A172 (cell line): ENCODE measurements at places on chromosomes 7 and 10. TPM values are rescaled to one million over a fixed set of nuclear protein-coding genes. Genes with fewer than 3 reads are reported as not detected.

Gene PRR15
- 0.41 TPM in 1 of 2 replicates, not detected in the other for total RNA-seq

Gene PNLIPRP3
- total RNA-seq: 0.22 TPM in 1 of 2 replicates, not detected in the other

Gene COX19
- 5.2 and 8.8 TPM in 2 replicates for total RNA-seq

Gene PON1
- total RNA-seq: not detected in 2 replicates

Gene ZMIZ2
- total RNA-seq: 12.7 and 13.9 TPM in 2 replicates

Gene TDRD1
- 0.02 TPM in 1 of 2 replicates, not detected in the other for total RNA-seq

Gene SPDYE2
- total RNA-seq: 0.10 TPM in 1 of 2 replicates, not detected in the other

Gene SORCS3
- not detected in 2 replicates for total RNA-seq

Gene PTPRZ1
- not detected in 2 replicates for total RNA-seq

Gene NUTM2A
- total RNA-seq: 0.26 and 0.36 TPM in 2 replicates

Gene AGR2
- total RNA-seq: not detected in 2 replicates

Gene CEP55
- total RNA-seq: 193 and 250 TPM in 2 replicates

Gene MBL2
- total RNA-seq: not detected in 2 replicates

Gene NEBL
- 1.6 and 3.4 TPM in 2 replicates for total RNA-seq

Gene CUBN
- total RNA-seq: 0.14 and 0.60 TPM in 2 replicates

Gene GSTO2
- total RNA-seq: 0.38 and 5.2 TPM in 2 replicates

Gene UTF1
- not detected in 2 replicates for total RNA-seq

Gene SUN3
- 4.5 and 7.9 TPM in 2 replicates for total RNA-seq

Gene TSPAN33
- 11.3 and 12.6 TPM in 2 replicates for total RNA-seq

Gene SEMA3A
- 11.6 and 16.2 TPM in 2 replicates for total RNA-seq

Gene PNLIP
- total RNA-seq: not detected in 2 replicates

Gene TRIL
- not detected in 2 replicates for total RNA-seq

Gene CYP3A4
- not detected in 2 replicates for total RNA-seq

Gene VIPR2
- total RNA-seq: 0.12 TPM in 1 of 2 replicates, not detected in the other

Gene SEMA3D
- total RNA-seq: 3.3 and 3.4 TPM in 2 replicates

Gene HABP2
- total RNA-seq: not detected in 2 replicates

Gene PAX4
- total RNA-seq: not detected in 2 replicates

Gene PRLHR
- total RNA-seq: not detected in 2 replicates

Gene HOXA2
- 0.17 TPM in 1 of 2 replicates, not detected in the other for total RNA-seq

Gene AKR1D1
- not detected in 2 replicates for total RNA-seq

Gene CFAP70
- 0.36 and 0.72 TPM in 2 replicates for total RNA-seq

Gene GDF2
- not detected in 2 replicates for total RNA-seq

Gene MBLAC1
- total RNA-seq: 1.4 and 2.9 TPM in 2 replicates

Gene PDGFA
- total RNA-seq: 39.2 and 39.9 TPM in 2 replicates

Gene ZDHHC6
- 33.4 and 50.2 TPM in 2 replicates for total RNA-seq

Gene METTL27
- 2.3 and 3.1 TPM in 2 replicates for total RNA-seq

Gene TACR2
- not detected in 2 replicates for total RNA-seq

Gene PPP1R9A
- 6.9 and 9.7 TPM in 2 replicates for total RNA-seq

Gene CLRN3
- 0.31 TPM in 1 of 2 replicates, not detected in the other for total RNA-seq

Gene CDHR1
- not detected in 2 replicates for total RNA-seq

Gene EZH2
- 35.4 and 39.5 TPM in 2 replicates for total RNA-seq

Gene SLC16A12
- total RNA-seq: 0.38 and 0.50 TPM in 2 replicates

Gene CALCR
- 0.10 and 0.98 TPM in 2 replicates for total RNA-seq

Gene RADIL
- total RNA-seq: 1.9 and 5.1 TPM in 2 replicates

Gene SCART1
- not detected in 2 replicates for total RNA-seq

Gene RAB19
- total RNA-seq: not detected in 2 replicates

Gene HOXA11
- 1.2 TPM in 2 replicates for total RNA-seq

Gene GDI2
- 447 and 488 TPM in 2 replicates for total RNA-seq

Gene CTBP2
- 35.0 and 35.5 TPM in 2 replicates for total RNA-seq

Gene PHKG1
- total RNA-seq: 0.28 TPM in 1 of 2 replicates, not detected in the other

Gene C10orf95
- not detected in 2 replicates for total RNA-seq

Gene HECW1
- total RNA-seq: 26.5 and 36.2 TPM in 2 replicates

Gene ADAMTS14
- 0.31 TPM in 1 of 2 replicates, not detected in the other for total RNA-seq
